ENCODE measurements at places on chromosomes 16 and 17.

GRCh38 chr17:81925860-81926450 lies 1.6 kb downstream of the MAFG start:
- H3K4me1 ChIP-seq: peaks cover 17% of the 10 kb centered on the region
- H3K36me3 ChIP-seq: peaks cover 6% of the 10 kb centered on the region
- H3K27me3 ChIP-seq: peaks cover 8% of the 10 kb centered on the region
- peak overlapping the region; percentile 87 for H3K4me3 ChIP-seq
- peak overlapping the region; percentile 89 for H3K27ac ChIP-seq
- DNase-seq: no peak

GRCh38 chr16:73464834-73465233 lies 416.9 kb upstream of the ZFHX3 start:
- no peaks in the 10 kb centered on the region for H3K36me3 ChIP-seq
- DNase-seq: no peak
- H3K27me3 ChIP-seq: no peaks in the 10 kb centered on the region
- no peak overlapping the region for H3K27ac ChIP-seq

- no peaks in the 10 kb centered on the region for H3K4me1 ChIP-seq
- no peak overlapping the region for H3K27ac ChIP-seq
- H3K36me3 ChIP-seq: no peaks in the 10 kb centered on the region
Measured at GRCh38 chr17:16873174-16874035, 98.5 kb downstream of the TNFRSF13B start.

GRCh38 chr16:55710466-55710865 lies 54.7 kb downstream of the SLC6A2 start:
- no peak for DNase-seq
- no peaks in the 10 kb centered on the region for H3K36me3 ChIP-seq
- H3K4me1 ChIP-seq: no peaks in the 10 kb centered on the region
- no peak overlapping the region for H3K27ac ChIP-seq

- H3K36me3 ChIP-seq: no peaks in the 10 kb centered on the region
- H3K4me1 ChIP-seq: peaks cover 31% of the 10 kb centered on the region
- H3K27me3 ChIP-seq: no peaks in the 10 kb centered on the region
Measured at GRCh38 chr16:17277981-17278381, 192.8 kb downstream of the XYLT1 start.

GRCh38 chr17:48241131-48241591 lies 133.6 kb downstream of the SNX11 start:
- DNase-seq: peak; percentile 19
- H3K4me1 ChIP-seq: peaks cover 58% of the 10 kb centered on the region
- H3K27ac ChIP-seq: peak overlapping the region; percentile 60
- no peak overlapping the region for H3K4me3 ChIP-seq
- H3K27me3 ChIP-seq: no peaks in the 10 kb centered on the region
- H3K36me3 ChIP-seq: peaks cover 11% of the 10 kb centered on the region

DNA sequence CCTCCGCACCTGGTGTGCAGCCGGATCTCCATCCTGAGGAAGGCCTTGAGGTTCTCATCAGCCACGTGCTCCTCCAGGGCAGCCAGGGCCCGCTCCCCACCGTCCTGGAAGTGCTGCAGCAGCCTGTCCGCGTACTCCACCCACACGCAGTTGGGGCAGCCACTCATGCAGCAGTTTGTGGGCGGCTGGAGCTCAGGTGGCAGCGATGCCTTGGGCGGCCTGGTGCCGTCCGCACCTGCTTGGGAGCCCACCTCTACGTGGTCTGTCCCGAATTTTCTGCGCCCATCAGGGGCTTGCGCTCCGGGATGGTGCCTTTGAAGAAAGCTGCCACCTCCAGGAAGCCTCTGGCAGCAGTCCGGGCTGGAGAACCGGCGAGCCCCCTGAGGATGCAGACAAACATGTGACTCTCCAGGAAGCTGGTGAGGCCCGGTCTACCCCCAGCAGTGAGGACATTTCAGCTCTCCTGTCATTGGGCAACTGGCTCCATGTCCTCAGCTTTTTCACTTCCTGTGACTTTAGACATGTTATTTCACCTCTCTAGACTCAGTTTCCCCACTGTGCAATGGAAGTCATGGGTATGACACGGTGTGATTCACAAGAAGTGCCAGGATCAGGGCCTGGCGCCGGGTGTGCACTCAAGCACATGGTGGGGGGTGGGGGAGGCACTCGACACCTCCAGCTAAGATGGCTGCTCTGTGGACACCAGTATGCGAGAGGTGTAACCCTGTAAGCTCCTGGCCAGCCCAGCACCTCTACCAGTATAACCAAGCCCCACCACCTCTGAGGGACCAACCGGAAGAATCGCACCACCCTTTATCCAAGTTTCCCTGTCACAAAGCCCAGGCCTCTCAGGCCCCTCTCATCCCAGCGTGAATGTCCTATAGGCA lies 957 bp downstream of the OXLD1 start:
- peak; percentile 65 for DNase-seq
- H3K4me1 ChIP-seq: peaks cover 37% of the 10 kb centered on the region
- H3K36me3 ChIP-seq: peaks cover 51% of the 10 kb centered on the region
- peak overlapping the region; percentile 98 for H3K4me3 ChIP-seq

DNA sequence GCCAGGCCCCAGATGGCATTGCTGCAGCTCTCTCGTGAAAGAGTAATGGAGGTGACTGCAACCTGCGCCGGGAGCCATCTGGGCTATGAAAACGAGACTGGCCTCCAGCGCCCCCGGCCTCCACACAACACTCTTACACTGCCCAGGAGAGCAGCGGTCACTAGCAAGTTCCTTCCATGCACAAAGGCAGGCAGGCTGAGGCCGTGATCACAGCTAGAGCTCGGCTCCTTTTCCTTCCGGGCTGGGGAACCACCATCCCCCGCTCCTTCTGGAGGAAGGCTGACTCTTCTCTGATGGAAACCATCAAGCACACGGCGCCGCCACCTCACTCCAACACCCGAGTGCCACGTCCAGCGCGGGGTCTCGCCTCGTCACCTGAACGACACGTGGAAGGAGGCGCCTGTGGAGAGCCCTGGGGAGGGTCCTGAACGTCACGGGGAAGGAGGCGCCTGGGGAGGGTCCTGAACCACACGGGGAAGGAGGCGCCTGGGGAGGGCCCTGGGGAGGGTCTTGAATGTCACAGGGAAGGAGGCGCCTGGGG lies 61.9 kb downstream of the KLHDC4 start:
- H3K4me1 ChIP-seq: peaks cover 21% of the 10 kb centered on the region
- no peak overlapping the region for H3K4me3 ChIP-seq
- DNase-seq: no peak
- H3K27me3 ChIP-seq: no peaks in the 10 kb centered on the region
- peaks cover 19% of the 10 kb centered on the region for H3K36me3 ChIP-seq
